ENCODE measurements at places on chromosomes 16 and 17.

DNA sequence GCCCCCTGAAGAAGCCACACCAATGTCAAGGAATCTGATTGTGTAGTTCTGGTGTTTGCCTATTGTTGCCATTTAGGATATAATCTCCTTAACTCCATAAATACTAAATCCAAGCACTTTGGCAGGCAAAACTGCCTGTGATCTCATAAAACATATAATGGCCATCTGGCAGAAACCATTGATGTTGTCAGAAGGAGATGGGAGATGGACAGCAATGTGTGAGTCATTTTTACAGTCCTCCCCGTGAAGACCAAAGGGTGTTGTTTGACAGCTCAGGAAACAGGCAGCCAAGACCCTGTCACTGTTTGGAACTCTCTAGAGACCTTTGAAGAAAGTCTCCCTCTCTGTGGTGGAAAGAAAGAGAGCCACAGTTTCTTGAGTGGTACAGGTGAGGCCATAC is 454.1 kb downstream of the HS3ST3B1 start:
- DNase-seq = no peak

- DNase-seq = no peak
Observed at GRCh38 chr16:86984991-86985647, 332.1 kb downstream of the C16orf95 start.

GRCh38 chr17:76160896-76161528 is 20.0 kb upstream of the FOXJ1 start:
- DNase-seq = no peak

DNA sequence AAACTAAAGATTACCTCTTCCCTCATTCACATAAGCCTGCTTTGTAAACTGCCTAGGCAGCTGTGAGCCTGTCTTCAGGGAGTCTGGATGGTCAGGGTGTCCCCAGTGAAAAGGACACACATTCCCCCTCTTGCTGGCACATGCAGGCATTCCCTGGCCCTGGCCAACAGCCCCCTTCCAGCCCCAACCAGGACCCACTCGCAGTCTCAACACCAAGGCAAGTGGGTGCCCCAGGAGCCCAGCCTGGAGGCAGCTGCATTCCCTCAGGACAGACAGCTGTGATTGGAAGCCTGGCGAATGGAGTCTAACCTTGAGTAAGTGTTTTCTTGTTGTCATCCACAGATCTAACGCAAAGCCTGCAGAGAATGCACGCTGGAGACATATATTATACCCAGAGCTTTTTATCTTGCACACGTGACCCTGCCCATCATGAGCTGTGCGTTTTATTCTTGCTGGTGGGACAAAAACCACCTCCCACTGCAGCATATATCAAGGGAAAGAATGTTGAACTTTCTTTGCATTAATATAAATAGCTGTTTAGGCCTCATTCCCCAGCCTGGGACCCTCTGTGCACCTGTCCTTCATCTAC is 95.0 kb upstream of the LHX1 start:
- no peak for DNase-seq

DNA sequence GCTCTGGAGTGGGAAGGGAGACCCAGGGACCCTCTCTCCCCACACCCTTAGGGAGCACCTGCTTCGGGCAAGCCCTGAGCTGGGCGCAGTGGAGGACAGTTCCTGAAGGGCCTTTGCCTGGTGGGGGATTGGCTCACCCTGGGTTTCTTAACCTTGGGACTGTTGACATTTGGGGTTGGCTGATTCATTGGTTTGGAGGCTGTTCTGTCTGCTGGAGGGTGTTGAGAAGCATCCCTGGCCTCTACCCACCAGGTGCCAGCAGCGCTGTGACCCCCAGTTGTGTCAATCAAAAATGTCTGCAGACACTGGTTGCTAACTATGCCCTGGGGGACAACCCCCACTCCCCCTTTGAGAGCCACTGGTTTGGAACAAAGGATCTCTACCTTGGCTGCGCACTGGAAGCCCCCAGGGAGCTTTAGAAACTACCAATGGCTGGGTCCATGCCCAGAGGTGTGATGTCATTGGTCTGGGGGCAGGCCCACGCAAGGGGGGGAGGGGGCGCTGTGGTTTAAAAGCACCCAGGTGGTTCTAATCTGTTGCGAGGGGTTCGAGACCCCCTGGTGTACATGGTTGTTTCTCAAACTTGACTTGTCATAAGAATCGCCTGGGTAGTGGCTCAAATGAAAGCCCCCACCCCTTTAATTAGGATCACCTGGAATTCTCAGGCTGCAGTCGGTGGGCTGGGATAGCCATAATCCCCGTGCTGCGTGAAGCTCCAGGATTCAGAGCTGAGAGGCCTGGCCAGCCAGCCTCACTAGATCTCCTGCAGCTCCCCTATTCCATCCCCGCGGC is 151.9 kb upstream of the GSE1 start:
- no peak for DNase-seq
